ENCODE measurements at places on chromosomes 3 and 15.

- DNase-seq, result no peak
These were observed 24.5 kb upstream of the LIPC start for GRCh38 chr15:58407236-58407775.

- DNase-seq, result no peak
These were observed 58.1 kb upstream of the MRPS22 start for GRCh38 chr3:139285691-139286090.

GRCh38 chr15:60423537-60423936, 25.8 kb upstream of the ANXA2 start:
- peak; percentile 92 for DNase-seq

GRCh38 chr3:49805897-49806701, 3.0 kb downstream of the INKA1 start:
- DNase-seq, result no peak

DNA sequence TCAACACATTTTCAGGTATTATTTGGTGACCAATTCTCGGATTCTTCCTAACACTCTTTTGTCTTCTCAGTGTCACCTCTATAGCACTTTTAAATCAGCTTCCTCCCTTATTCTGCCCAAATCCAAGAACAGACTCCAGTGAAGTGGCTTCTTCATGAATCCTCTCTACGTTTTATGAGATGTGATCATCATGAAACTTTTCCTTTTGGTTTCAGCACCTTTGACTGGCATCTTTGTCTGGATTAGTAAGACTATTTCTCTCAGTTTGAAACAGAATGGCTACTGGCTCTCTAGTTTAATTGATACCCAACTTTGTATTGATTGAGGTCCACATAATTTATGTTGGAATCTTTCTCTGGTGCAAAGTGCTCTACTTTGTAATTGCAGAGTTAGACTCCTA, 45.6 kb downstream of the CMC1 start:
- DNase-seq, result no peak

- peak; percentile 32 for DNase-seq
These were observed 86.4 kb downstream of the PCCB start for GRCh38 chr3:136336329-136337100.

DNA sequence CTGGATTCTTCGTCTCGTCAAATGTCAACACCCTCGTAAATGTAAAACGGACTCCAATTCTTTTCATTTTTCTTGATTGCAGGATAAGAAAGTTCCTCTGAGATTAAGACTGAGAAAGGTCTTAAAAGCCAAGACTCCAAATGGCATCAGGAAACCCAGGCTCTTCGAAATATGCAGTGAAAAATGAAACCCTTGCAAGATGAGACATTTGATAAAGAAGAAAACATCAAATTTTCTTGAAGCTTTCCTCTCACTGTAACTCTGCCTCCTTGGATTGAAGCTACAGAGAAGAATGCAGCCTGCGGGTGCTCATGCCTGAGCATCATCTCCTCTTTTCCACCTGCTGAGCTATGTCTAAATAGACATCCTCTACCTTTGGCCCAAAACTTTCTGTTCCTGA, 342.4 kb upstream of the THBS1 start:
- DNase-seq, result no peak

DNA sequence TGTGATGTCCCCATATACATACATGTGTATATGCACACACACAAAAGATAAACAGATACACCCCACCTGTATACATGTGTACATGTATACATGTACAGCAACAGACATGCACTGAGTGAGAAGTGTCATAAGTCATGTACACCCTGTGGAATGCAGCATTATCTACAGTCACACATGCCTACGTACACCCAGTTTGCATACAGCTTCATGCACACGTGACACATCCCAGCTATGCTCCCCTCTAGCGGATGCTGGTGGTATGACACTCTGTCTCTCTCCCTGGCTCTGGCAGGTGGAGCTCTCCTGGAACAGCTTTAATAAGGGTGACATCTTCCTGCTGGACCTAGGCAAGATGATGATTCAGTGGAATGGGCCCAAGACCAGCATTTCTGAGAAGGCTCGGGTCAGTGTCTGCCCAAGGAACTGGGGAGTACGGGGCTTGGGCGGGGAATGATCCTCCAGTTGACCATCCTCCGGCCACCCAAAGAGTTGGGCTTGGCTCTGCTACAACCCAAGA, 6.3 kb downstream of the VILL start:
- peak; percentile 76 for DNase-seq

DNA sequence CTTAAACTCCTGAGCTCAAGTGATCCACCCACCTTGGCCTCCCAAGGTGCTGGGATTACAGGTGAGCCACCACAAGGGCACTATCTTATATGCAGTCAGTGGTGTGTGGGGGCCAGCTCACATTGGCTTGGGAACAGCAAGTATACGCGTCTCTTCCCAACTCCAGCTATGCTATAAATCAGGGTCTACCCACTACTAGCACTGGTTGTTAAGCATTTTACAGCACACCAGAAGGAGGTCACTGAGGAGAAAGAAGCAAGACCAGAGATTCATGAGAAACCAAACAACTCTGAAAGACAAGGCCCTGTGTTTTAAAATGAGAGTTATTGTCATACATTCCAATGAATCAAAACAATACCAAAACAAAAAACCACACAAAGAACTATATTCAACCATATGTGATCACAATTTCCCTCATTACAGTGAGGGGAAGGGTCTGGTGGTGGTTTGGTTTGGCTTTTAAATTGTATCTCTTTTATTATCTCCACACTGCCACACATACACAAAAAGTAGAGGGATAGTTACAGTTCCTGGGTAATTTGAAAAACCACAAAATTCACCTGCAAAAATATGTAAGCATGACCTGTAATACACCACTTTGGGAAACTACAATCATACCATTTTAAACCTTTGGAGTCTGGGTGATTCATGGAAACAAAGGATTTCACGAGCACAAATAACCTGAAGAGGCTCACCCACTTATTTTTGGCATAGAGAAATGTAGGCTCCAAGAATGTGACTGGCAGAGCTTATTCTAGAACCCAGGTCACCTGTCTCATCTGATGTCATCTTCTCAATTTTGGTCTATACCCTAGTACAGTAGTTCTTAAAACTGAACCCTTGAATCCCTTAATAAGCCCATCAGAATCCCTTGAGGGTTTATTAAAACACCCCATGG, 5.2 kb downstream of the MAGI1 start:
- no peak for DNase-seq

- DNase-seq, result no peak
These were observed 20.3 kb downstream of the FBLN2 start for GRCh38 chr3:13569201-13569600.

DNA sequence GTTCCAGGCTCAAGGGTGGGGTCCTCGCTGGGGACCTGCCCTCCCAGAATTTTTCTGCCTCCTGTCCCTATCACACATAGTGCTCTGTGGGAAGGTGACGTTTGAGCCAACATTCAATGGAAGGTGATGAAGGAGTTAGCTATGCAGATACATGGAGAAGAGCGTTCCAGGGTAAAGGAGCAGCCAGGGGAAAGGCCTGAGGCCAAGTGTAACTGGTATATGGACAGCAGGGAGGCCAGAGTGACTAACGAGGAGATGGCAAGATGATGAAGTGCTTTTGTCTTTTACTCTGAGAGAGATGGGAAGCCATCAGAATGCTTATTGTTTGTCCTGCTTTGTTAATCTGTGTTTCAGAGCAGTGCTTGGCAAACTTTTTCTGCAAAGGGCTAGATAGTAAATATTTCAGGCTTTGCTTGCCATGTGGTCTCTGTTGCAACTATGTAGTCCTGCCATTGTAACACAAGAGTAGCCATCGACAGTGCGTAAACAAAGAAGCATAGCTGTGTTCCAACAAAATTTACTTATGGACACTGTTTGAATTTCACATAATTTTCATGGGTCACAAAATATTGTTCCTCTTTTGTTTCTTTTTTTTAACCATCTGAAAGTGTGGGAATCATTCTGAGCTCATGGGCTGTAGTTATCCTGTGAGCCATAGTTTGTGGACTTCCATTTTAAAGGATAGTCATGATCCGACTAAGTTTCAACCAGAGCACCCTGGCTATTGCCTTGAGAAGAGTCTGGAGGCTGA, 25.8 kb upstream of the PIAS1 start:
- no peak for DNase-seq

DNA sequence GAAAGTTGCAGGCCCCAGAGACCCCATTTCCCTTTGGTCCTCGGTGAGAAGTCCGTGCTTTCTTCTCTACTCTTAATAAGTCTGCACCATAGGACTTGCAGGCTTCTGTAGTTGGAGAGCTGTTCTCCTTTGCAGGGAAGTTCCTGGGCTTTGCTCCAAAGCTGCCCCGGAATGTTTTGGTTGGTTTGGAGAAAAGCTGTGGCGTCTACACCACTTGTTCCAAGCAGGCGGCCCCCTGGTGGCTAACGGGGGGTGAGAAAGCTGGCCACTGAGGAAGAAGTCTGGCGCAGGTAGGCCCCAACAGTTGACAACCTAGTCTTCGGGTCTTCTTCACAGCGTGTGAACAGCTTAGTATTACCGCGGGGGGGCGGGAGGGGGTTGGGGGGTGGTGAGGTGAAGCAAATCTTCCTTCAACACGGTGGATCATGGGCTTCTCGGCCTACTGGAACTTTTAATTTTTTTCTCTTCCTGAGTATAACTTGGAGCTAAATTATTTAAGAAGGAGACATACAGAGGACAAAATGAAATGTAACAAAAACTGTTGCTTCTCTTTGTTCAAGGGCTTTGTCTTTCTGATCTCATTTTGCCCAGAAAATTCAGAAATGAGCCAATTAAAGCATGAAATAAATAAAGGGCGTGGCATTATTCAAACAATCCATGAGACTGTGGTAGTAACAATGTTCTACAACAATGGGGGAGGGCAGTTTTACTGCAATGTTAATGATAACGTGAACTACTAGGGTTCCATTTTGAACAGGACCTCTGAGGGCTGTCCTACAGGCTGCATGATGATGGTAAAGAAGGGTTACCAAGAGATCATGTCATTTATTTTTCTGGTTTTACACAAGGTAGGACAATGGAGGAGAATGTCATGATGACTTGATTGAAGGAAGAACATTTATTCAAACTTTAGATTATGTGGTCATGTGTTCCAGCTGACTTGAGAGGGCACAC, 2.2 kb upstream of the THRB start:
- DNase-seq, result peak; percentile 4

DNA sequence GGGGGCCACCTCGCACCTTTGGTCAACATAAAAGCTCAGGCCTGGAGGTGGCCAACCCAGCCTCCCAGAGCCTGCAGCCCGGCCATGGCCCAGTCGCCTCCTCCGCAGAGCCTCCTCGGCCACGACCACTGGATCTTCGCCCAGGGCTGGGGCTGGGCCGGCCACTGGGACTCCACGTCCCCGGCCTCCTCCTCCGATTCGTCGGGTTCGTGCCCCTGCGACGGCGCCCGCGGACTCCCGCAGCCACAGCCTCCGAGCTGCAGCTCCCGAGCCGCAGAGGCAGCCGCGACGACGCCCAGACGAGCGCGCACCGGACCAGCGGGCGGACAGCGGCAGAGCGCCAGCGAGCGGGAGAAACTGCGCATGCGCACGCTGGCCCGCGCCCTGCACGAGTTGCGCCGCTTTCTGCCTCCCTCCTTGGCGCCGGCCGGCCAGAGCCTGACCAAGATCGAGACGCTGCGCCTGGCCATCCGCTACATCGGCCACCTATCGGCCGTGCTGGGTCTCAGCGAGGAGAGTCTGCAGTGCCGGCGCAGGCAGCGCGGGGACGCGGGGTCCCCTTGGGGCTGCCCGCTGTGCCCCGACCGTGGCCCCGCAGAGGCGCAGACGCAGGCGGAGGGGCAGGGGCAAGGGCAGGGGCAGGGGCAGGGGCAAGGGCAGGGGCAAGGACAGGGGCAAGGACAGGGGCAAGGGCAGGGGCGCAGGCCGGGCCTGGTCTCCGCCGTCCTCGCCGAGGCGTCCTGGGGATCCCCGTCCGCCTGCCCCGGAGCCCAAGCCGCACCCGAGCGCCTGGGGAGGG, at the start of gene MESP2:
Gene MESP2 (plus strand): TSS at position 59 of the 799 bp plus-strand sequence. CDS start 26 bp downstream, at position 85.
- peak; percentile 65 for DNase-seq

- no peak for DNase-seq
These were observed 24.0 kb downstream of the LTF start for GRCh38 chr3:46440531-46441294.

DNA sequence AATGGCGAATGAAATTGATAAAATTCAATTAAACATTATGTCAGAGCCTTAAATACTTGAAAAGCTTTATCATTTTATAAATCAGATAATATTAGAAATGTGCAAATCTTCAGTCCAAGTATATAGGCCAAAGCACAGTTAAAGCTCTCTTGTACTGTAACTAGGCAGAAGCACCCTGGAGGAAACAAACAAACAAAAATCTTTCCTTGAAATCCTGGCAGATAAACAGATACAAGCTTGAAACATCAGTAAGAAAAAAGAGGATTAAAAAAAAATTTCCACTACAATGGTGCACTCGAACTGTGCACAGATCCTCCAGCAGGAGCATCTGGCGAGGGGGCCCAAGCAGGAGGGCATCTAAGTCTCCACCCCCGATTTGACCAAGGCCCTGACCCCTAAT, 166.6 kb downstream of the PLD1 start:
- DNase-seq, result no peak

GRCh38 chr3:156976933-156977332, 150.8 kb downstream of the LEKR1 start:
- DNase-seq, result no peak

GRCh38 chr3:141411251-141411771, 43.0 kb downstream of the ZBTB38 start:
- DNase-seq, result peak; percentile 68

GRCh38 chr15:85154061-85154460, 172.4 kb downstream of the PDE8A start:
- DNase-seq, result no peak

GRCh38 chr3:128548426-128549282, 55.7 kb upstream of the GATA2 start:
- peak; percentile 45 for DNase-seq
